ENCODE measurements at places on chromosomes 4 and X. TPM values are rescaled to one million over a fixed set of nuclear protein-coding genes. Genes with fewer than 3 reads are reported as not detected.
A peak's percentile ranks its signal among the peaks of the same experiment; 100 is the strongest.

DNA sequence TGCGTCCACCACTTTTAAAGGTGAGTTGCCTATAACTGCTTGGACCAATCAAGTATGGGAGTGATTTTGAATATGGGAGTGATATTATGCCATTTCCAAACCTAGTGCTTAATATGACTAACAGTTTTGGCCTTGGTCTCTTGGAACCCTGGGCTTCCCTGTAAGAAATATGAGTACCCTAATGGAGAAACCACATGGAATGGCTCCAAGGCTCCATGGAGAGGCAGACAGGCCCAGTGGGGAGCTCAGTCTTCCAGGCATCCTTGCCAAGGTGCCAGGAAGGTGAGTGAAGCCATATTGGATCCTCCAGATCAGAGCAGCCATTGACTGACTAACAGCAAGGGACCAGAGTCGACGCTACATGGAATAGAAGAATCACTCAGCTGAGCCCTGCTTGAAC lies 53.2 kb downstream of the MAML3 start:
- no peaks in the 10 kb centered on the region for H3K27me3 ChIP-seq
- no peaks in the 10 kb centered on the region for H3K36me3 ChIP-seq
- no peak overlapping the region for H3K27ac ChIP-seq
- DNase-seq = no peak
- peaks cover 18% of the 10 kb centered on the region for H3K4me1 ChIP-seq
- no peak overlapping the region for H3K4me3 ChIP-seq

DNA sequence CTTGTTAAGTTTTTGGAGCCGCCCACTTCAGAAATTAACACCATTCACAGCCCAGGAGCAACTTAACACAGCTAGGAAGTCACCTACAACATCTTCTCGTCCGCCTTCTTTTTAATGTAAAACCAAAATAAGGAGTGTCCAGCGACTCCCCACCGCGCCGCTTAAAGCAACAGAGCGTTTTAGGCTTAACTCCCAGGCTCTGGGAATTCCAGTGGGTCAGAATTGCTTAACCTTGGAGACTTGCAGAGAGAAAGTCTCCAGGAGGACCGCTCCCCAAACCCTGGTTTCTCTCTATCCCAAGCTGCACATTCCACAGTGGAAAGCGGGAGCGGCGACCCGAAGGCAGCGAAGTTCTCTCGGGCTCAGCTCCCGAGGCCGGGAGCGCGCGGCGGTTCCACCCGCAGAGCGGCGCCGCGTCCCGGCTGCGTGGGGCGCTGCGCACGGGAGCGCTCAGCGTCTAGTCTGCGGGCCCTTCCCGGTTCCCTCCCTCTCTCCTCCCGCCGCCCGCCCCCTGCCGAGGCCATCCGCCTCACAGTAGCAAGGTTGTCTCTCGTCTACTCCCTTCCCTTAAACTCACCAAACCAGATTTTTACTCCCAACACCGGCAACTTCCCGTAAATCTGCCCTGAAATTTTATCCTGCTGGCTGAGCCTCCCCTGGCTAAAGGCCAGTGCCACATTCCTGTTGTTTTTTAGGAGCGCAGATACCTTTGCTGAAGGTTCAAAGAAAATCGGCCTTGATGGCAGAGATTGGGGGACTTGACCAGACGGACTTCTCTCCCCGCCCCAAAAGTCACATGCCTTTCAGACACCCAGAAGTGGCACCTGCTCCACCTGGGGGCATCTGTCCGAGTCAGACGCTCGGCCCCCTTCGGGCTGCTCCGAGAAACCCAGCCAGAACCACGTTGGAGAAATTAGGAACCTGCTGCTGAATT lies at the start of gene RBM47:
RBM47 (minus strand) TSS at position 464 of the 934 bp plus-strand sequence. CDS start 190,971 bp downstream, outside the sequence.
- H3K27me3 ChIP-seq = peaks cover 8% of the 10 kb centered on the region
- no peak within 1 kb of the TSS for H3K27ac ChIP-seq
- H3K4me1 ChIP-seq = peaks cover 6% of the 10 kb centered on the region
- peak within 1 kb of the TSS; percentile 52 for H3K4me3 ChIP-seq
- no peaks in the 10 kb centered on the region for H3K36me3 ChIP-seq

- H3K4me1 ChIP-seq = no peaks in the 10 kb centered on the region
- no peak overlapping the region for H3K4me3 ChIP-seq
- DNase-seq = no peak
- no peaks in the 10 kb centered on the region for H3K36me3 ChIP-seq
Observed at GRCh38 chrX:39814391-39814790, 283.4 kb downstream of the BCOR start.

DNA sequence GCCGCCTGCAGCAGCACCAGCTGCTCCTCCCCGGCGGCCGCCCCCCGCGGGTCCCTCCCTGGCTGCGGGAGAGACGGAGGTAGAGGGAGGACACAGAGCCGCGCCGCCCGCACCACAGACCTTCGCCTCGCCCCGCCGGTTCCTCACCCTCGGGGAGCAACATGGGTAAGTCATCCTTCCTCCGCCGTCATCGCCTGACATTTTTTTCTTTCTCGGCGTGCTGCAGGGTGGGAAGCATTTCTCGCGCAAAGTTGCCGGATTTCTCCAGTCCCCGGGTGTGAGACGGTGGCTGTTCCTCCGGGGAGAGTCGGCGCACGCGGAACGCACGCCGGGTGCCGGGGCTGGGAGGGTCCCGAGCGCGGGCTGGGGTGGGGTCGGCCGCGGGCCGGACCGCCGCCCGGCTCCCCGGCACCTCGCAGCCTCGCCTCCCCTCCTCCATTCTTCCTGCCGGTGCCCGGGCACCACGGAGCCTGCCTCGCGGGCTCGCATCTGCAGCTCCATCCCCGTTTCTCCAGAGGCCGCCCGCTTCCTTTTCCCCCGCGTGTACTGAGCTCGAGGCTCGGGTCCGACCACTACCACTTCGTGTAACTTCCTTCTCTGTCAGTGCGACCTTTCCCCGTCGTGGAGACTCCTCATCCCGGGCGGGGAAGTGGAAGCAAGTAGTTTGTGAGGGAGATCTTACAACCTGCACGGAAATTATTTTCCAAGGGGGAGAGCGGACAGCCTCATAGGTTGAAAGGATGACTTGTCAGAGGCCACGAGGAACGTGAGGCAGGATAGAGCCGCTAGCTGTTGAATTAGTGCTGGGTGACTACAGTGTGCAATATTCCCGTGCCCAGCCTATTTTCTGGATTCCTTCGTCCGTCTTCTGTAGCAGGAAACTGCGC lies 464 bp downstream of the RAP1GDS1 start:
- H3K4me3 ChIP-seq = peak overlapping the region; percentile 68
- DNase-seq = peak; percentile 77
- no peaks in the 10 kb centered on the region for H3K27me3 ChIP-seq
- H3K27ac ChIP-seq = peak overlapping the region; percentile 68

DNA sequence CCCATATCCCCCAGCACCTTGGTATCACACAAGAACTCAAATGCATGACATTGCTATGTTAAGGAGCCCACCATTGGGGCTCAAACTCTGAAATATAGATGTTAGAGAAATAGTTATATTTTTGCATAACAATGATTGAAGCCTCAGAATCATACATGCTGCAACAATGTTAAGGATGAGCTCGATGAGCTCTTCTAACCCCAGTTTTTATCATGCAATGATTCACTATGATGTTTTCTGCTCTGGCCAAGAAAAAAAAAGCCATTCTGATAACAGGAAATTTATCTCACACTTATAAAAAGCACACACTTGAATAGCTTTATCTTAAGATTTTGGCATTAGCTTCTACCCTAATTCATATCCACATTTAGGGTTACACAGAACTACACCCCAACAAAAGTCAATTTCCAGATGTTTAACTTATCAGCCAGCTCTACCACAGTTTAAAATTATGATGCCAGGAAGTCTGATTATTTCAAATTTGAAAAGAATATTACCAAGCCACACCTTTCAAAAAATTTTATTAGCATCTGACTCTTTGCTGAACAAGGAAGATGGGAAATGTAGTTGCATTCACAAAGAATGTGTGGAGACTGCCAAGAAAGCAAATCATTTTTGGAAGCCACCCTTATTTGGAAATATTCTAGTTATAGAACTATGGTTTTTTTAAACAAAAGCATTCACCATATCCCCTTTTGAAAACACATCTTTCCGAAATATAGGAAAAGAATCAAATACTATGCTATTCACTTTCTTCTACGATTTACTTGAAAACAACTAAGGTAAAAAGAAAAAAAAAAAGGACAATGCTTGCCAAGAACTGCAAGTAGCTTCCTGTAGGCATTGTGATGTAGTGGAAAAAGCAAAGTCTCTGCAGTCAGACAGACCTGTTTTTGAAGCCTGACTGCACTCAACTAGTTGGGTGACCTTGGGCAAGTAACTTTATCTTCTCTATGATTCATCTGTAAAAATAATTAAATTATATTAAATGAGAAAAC lies 100.8 kb upstream of the PLS3 start:
- no peaks in the 10 kb centered on the region for H3K36me3 ChIP-seq
- H3K27ac ChIP-seq = no peak overlapping the region
- no peaks in the 10 kb centered on the region for H3K27me3 ChIP-seq
- peaks cover 9% of the 10 kb centered on the region for H3K4me1 ChIP-seq

DNA sequence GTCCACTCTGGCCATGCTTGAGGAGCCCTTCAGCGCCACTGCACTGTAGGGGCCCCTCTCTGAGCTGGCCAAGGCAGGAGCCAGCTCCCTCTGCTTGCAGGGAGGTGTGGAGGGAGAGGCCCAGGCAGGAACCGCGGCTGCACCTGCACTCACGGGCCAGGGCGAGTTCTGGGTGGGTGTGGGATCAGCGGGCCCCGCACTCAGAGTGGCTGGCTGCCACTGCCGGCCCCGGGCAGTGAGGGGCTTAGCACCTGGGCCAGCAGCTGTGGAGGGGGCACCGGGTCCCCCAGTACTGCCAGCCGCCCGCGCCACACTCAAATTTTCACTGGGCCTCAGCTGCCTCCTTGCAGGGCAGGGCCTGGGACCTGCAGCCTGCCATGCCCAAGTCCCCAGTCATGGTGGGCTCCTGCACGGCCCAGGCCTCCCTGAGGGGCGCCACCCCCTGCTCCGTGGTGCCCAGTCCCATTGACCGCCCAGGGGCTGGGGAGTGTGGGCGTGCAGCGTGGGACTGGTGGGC lies 347.2 kb upstream of the SPOCK3 start:
- DNase-seq = no peak
- H3K4me3 ChIP-seq = no peak overlapping the region
- no peaks in the 10 kb centered on the region for H3K27me3 ChIP-seq
- H3K36me3 ChIP-seq = no peaks in the 10 kb centered on the region
- H3K4me1 ChIP-seq = no peaks in the 10 kb centered on the region

- no peaks in the 10 kb centered on the region for H3K36me3 ChIP-seq
- no peak overlapping the region for H3K27ac ChIP-seq
- no peak for DNase-seq
Observed at GRCh38 chr4:108519911-108520601, 100.3 kb upstream of the RPL34 start.

GRCh38 chr4:19971829-19972228 lies 279.9 kb upstream of the SLIT2 start:
- H3K27ac ChIP-seq = no peak overlapping the region
- no peak overlapping the region for H3K4me3 ChIP-seq
- H3K4me1 ChIP-seq = peaks cover 5% of the 10 kb centered on the region

DNA sequence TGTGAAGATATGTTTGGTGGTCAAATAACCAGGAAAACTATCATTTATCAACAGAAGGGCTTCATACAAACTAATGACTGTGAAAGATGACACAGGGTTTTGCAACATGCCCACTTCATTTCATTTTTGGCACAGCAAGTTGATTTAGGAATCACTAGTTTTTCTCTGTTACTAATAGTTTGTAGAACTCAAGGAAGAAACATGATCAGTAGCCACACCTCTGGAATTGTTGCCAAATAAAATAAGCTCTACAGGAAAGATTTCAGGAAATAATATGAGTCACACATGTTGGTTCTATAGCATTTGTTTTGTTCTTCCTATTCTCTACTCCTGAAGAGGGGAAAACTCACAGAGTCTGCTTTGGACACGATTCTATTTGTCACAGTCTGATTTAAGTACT lies 255.4 kb downstream of the TLL1 start:
- no peaks in the 10 kb centered on the region for H3K27me3 ChIP-seq
- H3K4me1 ChIP-seq = peaks cover 8% of the 10 kb centered on the region
- H3K36me3 ChIP-seq = no peaks in the 10 kb centered on the region
- no peak overlapping the region for H3K4me3 ChIP-seq
- no peak overlapping the region for H3K27ac ChIP-seq

DNA sequence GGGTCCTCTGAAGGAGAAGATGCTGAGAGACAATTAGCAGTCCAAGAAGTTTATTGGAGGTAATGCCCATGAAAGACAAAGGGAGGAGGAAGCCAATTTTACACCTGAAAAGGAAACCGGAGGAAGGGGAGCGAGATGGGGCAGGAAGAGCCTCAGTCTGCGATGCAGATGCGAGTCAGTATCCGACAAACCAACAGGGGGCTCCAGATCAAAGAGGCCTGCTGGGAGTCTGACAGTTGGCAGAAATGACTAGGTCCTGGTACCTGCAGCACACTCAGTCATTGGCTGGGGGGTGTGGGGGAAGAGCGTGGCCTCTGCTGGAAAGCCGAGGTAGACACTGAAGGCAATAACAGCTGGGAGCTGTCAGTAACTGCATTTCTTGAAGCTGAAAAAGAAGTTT lies 231.1 kb upstream of the CENPE start:
- no peaks in the 10 kb centered on the region for H3K27me3 ChIP-seq
- no peaks in the 10 kb centered on the region for H3K36me3 ChIP-seq
- DNase-seq = no peak
- peaks cover 6% of the 10 kb centered on the region for H3K4me1 ChIP-seq
- no peak overlapping the region for H3K27ac ChIP-seq

DNA sequence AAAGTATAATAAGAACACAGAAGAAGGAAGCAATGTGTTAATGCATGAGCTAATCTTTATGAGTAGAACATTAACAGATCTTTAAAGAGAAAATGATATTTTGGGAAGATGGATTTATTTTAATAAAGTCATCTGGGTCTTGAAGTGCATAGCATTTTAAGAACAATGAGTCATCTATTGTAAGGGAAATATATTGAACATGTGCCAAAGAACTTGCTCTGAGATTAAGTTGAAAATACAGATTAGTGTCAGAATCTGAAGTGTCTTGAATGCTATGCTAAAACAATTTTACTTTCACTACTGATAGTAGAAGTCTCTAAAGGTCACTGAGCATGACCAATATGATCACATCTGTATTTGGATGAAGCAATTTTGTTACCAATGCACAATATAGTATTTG lies 776.7 kb upstream of the GRID2 start:
- no peak overlapping the region for H3K4me3 ChIP-seq
- no peak overlapping the region for H3K27ac ChIP-seq
- no peaks in the 10 kb centered on the region for H3K36me3 ChIP-seq
- no peak for DNase-seq
- no peaks in the 10 kb centered on the region for H3K27me3 ChIP-seq
- H3K4me1 ChIP-seq = no peaks in the 10 kb centered on the region

DNA sequence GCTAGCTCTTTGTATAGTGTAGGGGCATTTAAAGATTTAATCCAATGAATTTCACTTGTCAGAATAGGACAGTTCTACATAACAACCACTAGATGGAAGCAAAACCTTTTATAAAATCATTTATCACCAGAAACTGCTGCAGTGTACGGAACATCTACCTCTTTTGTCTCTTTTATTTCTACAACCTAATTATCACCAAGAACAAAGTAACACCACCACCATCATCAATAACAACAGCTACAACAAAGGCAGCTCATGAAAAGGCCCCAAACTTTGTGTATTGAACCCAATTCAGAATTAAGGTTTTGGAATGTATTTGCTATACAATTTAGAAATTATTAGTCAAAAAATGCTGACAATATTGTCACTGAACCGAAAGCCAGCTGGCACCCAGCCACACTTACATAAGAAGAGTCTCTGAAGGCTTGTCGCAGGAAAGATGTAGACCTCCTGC lies 260.9 kb upstream of the RPS6KA3 start:
- H3K36me3 ChIP-seq = no peaks in the 10 kb centered on the region
- no peaks in the 10 kb centered on the region for H3K27me3 ChIP-seq
- peak; percentile 36 for DNase-seq
- peaks cover 9% of the 10 kb centered on the region for H3K4me1 ChIP-seq

Gene TMPRSS11B
- not detected for total RNA-seq

Gene ETNPPL
- total RNA-seq = 0.51 TPM

Gene REELD1
- not detected for total RNA-seq

Gene GIMD1
- total RNA-seq = not detected

Gene TGIF2LX
- total RNA-seq = not detected

Gene EDA
- 2.1 TPM for total RNA-seq
